ENCODE measurements at places on chromosomes 3 and 15.

DNA sequence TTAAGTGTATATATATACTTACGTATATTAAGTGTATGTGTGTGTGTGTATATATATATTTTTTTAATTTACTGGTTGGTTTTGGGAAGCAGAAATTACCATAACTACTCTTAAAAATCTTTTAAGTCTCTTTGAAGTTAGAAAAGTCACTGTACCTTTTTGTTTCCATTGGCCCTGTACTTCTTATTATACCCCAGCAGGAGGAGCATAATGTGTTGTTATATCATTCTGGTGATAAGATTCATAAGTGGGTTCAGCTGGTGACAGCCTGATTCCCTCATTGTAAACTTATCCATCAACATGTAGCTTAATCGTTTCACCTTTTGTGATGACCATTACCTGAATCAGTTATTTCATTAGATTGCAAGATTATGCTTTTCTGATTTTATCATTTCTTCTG is 30.8 kb downstream of the MLH1 start:
- no peak for DNase-seq

- DNase-seq = no peak
Observed at GRCh38 chr3:69081583-69082262, 1.6 kb upstream of the UBA3 start.

DNA sequence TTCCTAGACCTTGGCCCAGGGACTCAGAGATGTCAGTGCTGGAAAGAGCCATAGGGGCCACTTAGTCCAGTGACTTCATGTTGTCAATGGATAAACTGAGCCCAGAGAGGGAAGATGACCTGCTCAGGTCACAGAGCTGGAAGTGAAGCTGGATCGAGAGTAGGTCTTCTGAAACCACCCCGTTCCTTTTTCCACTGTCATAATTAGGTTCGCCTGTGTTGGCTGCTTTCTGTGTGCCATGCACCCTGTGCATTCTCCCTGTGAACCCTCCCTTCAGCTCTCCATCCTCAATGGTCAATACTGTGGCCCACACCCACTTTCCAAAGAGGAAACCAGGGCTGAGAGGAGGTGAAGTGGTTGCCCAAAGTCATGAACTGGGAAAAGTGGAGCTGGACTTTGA is 74.8 kb downstream of the CCR1 start:
- no peak for DNase-seq

- DNase-seq = no peak
Observed at GRCh38 chr3:46989146-46989810, 9.8 kb downstream of the NBEAL2 start.

DNA sequence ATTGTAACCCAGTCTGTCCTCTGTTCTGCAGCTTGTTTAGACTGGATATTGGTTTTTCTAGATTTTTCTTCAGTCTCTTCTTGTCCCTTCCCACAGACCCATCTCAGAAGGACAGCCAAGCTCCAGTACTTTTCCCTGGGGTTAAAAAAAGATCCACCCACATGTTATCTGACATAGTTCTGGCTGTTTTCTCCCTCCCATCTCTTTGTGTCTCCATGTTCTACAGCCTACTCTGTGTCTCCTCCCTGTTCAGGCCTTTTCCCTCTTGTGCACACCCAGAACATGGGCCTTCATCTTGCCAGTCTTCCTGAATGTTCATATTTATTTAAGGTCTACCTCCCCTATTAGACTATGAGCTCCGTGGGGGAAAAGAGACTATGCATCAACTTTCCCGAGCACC is 5.1 kb upstream of the PPP4R2 start:
- no peak for DNase-seq

GRCh38 chr15:84648539-84648938 is 5.5 kb downstream of the WDR73 start:
- no peak for DNase-seq

DNA sequence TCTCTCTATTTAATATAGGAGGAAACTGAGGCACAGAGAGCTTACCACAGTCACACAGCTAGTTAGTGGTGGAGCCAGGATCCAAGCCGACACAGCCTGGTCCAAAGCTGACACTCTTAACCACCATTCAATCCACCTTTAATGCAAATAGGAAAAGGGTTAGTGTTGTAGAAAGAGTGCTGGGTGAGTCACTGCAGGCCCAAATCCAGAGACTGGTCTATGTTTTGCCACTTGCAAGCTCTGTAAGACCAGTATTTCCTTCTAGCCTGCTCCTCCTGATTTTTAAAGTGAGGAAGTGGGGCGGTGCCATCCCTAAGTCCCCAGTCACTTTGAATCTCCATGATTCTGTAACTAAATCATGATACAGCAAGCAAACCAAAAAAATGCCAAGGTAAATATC is 111.0 kb downstream of the MECOM start:
- DNase-seq = no peak

- DNase-seq = no peak
Observed at GRCh38 chr15:99076109-99076508, 28.8 kb upstream of the SYNM start.

DNA sequence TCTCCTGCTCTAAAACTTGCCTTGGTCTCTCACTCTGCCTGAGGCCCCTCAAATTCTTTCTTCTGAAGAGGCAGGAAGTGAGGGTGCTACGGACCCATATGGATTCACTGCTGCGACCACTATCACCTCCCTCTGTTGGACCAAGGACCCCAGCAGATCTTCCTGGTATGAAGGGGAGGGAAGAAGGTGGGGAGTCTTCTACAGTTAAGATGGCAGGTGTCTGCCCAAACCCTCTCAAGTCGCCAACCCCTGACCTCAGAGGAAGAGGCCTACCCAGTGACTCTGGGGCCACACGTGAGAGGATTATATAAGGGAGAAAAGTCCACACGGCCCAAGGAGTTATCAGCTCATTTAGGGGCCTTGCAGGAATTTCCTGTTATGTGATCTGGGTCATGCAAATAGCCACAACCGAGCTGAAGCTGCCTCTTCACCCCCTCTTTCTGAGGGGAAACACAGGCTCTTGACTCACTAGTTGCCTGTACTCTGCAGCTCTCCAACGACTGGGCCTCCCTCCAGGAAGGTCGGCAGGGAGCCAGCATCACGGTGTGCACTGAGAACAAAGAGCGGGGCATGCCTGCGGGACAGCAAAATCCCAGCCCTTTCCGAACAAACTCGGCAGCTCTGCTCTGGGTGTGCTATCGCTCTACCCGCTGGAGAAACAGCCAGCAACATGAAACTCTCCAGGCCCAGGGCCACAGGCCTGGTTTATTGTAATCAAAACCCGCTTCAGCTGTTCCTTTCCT is 116.0 kb downstream of the XXYLT1 start:
- no peak for DNase-seq

DNA sequence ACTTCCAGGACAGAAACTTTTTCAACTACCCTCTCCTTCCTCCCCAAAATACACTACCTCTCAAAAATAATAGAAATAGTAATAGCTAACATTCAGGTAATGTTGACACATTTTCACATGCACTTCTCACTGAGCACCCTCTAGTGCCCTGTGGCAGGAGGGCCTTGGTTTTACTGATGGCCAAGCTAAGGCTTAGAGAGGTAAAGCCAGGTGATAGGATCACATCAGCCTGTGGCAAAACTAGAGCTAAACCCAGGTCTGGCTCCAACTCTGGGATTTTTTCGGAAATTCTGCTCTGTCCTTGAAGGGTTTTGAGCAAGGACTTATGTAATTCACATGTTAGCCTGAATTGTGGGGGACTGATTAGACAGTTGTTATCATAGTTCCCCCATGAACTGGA is 922 bp upstream of the TAMM41 start:
- DNase-seq = no peak

- no peak for DNase-seq
Observed at GRCh38 chr3:56119575-56120349, 348.5 kb downstream of the ERC2 start.

DNA sequence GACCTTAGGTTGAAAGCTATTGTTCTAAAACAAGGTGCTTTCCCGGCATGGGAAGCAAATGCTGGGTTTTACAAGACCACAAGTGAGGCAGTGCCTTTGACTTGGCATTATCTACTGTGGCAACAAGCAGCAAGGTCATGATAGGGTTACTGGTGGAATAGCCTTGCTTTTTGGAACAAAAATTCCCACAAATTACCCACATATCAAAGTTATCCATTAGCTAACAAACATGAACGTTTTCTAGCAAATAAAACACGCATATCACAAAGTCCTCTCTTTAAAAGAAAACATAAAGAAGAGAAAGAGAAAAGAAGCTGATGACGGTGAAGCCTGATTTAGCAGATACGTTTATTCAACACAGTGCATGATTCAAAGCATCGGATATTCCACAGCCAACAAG is 57.6 kb downstream of the SETMAR start:
- no peak for DNase-seq

- no peak for DNase-seq
Observed at GRCh38 chr3:191627064-191627463, 166.1 kb downstream of the PYDC2 start.

- no peak for DNase-seq
Observed at GRCh38 chr3:1087066-1087560, 5.7 kb upstream of the CNTN6 start.

DNA sequence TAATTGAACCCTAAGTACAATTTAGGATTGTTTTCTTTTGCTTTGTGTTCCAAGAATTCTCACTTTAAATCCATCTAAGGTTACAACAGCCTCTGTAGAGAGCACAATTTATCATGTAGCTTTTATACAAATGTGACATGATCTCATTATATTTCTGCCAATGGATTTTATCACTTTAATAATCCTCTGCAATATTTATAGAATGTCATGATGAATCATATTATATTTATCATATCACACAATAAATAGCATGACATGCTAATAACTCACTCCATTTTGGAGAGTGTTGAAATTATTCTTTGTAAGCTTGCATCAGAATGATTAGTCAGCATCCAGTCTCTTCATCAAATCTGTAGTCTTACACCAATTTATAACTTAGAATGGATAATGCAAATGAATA is 280.6 kb upstream of the ZNF717 start:
- no peak for DNase-seq

DNA sequence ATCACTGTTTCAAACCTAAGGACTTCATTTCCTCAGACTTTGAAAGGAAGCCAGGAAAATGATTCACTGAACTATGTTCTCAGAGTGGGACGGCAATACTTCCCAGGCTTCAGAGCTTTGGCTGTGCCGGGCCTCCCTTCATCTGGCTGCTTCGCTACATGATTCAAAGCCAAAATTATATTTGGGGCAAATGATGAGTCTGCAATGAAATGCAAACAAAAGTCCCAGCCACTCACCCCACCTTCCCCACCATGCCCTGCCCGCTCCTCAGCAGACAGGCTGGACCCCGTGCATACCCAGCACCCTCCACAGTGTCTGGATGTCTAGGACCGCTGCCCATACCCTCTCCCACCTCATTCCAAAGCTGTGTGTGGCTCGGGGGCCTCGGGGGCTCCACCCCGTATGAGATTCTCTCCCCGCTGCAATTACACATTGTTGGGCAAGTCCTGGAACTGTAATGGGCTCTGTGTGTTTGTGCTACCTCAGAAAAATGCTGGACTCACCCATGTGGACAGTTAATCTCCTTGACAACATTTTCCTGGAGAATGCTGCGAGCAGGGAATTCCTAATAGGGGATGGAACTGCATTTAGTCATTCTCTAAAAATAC is 32.2 kb downstream of the ATP10A start:
- no peak for DNase-seq

DNA sequence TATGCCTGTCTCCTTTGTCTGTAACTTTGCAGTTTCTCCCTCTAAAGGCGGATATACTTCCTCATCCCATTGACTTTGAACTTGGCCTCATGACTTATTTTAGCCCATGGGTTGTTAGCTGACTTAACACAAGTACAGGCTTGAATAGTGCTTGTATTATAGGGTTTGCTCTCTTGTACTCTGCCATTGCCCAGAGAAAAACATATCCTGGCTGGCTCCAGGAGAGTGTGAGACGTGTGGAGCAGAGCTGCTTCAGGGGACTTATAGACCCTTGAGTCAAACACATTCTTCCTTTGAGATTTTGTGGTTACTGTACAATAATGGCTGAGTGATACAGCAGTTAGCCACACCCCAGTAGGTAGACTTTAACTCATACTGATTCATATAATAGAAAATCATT is 124.0 kb downstream of the RAP2B start:
- no peak for DNase-seq

DNA sequence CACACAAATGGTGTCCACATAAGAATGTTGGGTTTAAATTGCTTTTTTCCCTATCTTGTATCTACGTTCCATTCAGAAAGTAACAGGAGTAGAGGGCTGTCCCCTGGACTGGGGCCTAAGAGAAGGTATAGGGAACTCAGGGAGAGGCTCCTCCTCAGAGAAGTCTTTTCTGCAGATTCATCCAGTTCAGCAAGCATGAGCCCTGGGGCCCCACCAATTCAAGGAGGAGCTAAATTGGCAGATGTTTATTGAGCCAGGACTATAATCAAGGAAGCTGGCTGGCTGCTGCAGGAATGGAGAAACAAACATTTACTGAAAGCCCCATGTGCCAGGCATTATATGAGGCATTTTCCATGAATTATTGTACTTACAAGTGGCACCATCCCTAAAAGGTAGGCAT is 22.1 kb upstream of the LARS2 start:
- DNase-seq = no peak

GRCh38 chr3:127556565-127556964 is 34.0 kb downstream of the TPRA1 start:
- DNase-seq = no peak

DNA sequence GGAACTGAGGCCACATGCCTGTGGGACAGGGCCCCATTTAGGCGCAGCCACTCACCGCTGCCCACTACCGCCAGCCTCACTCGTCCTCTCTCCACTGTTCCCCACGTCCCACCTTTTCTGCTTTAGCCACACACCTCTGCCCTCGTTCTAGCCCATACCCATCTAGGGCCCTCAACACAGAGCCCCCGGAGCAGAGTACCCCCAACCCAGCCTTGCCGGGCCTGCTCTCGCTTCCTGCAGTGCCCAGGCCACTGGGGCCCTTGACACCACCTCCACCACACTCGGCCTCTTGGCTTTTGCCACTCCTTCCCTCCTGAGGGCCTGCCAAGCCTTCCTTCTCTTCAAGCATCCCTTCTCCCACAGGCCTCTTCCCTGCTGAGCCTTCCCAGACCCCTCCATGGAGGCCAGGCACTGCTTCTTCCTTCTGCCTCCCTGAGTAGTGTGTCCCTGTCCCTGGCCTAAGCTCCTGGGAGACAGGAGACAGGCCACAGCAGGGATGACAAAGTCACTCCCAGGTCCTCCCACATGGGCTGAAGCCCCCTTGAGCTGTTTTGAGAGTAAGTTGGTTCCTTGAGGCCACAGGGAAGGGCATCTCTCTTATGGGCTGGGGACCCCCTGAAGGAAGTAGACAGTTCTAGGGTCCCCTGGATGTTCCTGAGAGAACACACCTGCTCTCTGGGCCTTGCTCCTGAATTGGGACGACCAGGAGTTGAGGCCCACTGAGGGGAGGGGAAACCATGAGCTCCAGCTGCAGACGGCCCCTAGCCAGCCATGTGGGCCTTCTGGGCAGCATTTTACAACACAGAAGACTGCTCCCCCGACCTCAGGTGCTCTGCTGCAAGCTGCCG is 4.4 kb downstream of the PRSS50 start:
- DNase-seq = no peak

DNA sequence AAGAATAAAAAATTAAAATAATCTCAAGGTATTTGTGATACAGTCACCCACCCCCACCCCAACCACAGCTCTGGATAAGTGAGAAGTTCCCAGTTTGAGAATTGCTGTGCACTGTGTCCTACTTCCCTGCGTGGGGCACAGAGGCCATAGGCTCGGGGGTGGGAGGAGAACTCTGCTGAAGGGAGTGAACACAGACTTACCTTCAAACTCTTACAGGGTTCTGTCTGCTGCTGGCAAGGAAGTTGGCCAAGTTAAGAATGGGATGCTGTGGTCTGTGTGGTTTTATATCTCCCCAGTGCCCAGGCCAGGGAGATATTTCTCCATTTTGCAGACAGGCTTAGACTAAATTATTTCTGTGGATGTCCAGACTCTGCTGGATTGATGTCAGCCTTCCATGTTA is 37.6 kb downstream of the SPTSSB start:
- DNase-seq = no peak

- DNase-seq = no peak
Observed at GRCh38 chr15:38427380-38427779, 26.5 kb upstream of the FAM98B start.

All from activated T-helper 9 cell treated with anti-CD3 and anti-CD28 coated beads, Interleukin-2, amount 50 U/mL, for 16 hours (primary cell).